ENCODE measurements at places on chromosomes 13 and 19. TPM values are rescaled to one million over a fixed set of nuclear protein-coding genes. Genes with fewer than 3 reads are reported as not detected.

The TTYH1 gene
- total RNA-seq, result not detected

The FKRP gene
- total RNA-seq, result 19.0 TPM

The PCDH17 gene
- 0.05 TPM for total RNA-seq

The ZNF541 gene
- total RNA-seq, result 0.81 TPM

The RFPL4A gene
- not detected for total RNA-seq

The PCDH20 gene
- not detected for total RNA-seq

The ZNF429 gene
- total RNA-seq, result 8.0 TPM

The WDR88 gene
- not detected for total RNA-seq

The CGB3 gene
- total RNA-seq, result not detected

The C1QTNF9B gene
- total RNA-seq, result not detected

The SIGLEC8 gene
- not detected for total RNA-seq

The NALCN gene
- not detected for total RNA-seq

The CYP4F8 gene
- total RNA-seq, result not detected

The PLPP2 gene
- 0.64 TPM for total RNA-seq

The ZNF222 gene
- total RNA-seq, result 4.5 TPM

The GRK1 gene
- not detected for total RNA-seq

The TIMM29 gene
- 24.8 TPM for total RNA-seq

The OR7C1 gene
- not detected for total RNA-seq

The OSCAR gene
- 0.41 TPM for total RNA-seq

The SLC25A23 gene
- 10.8 TPM for total RNA-seq

The TRAPPC5 gene
- total RNA-seq, result 43.4 TPM

The ZNF506 gene
- 48.0 TPM for total RNA-seq

The DENND1C gene
- 118 TPM for total RNA-seq

The OR1M1 gene
- total RNA-seq, result not detected

The MATK gene
- total RNA-seq, result 9.1 TPM

The SPART gene
- 22.9 TPM for total RNA-seq

The CLIP3 gene
- 0.85 TPM for total RNA-seq

The CATSPERD gene
- not detected for total RNA-seq

The FGF9 gene
- total RNA-seq, result 2.2 TPM

The ZNF726 gene
- total RNA-seq, result 2.6 TPM

The PRR22 gene
- total RNA-seq, result 4.9 TPM

The RASAL3 gene
- 92.8 TPM for total RNA-seq

The CDX2 gene
- not detected for total RNA-seq

The SIGLEC10 gene
- total RNA-seq, result 0.39 TPM

The ZNF561 gene
- 45.1 TPM for total RNA-seq

The HSD17B14 gene
- 1.3 TPM for total RNA-seq

The DZIP1 gene
- not detected for total RNA-seq

The POLRMT gene
- 54.4 TPM for total RNA-seq

The SHISA2 gene
- 0.92 TPM for total RNA-seq

The ZFR2 gene
- total RNA-seq, result 0.82 TPM

The CEACAM8 gene
- total RNA-seq, result not detected

The CYP2A7 gene
- not detected for total RNA-seq

The IL4I1 gene
- 4.7 TPM for total RNA-seq

The ZNF549 gene
- 11.1 TPM for total RNA-seq

The HAUS5 gene
- total RNA-seq, result 28.4 TPM

The C5AR1 gene
- 5.8 TPM for total RNA-seq

The STARD13 gene
- total RNA-seq, result not detected

The SULT2A1 gene
- not detected for total RNA-seq

The MCEMP1 gene
- total RNA-seq, result not detected

Measured in CD4-positive, alpha-beta T cell (primary cell).